Stimulated activated CD8-positive, alpha-beta memory T cell treated with anti-CD3 and anti-CD28 coated beads, Interleukin-7, amount 100 ng/mL, for 1 hour (primary cell): ENCODE measurements at places on chromosomes 2 and 18.

DNA sequence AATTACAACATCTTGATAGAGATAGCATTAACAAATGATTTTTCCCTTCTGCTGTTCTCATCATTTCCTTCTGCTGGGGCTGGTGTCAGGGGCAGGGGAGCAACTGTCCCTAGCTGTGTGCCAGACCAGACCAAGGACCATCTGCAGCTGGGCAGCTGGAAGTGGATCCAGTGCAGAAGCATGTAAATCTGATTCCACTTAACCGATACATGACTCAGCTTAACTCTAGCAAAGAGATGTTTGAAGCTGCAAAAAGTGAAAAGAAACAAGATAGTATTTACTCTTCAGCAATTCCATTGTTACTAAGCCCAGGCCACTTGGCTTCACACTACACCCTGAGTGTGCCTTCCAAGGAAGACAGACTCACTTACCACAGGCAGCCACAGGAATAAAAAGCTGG lies 151.1 kb downstream of the GALNT1 start:
- no peak for DNase-seq

- DNase-seq = no peak
These were observed 5.4 kb downstream of the ARHGAP28 start for GRCh38 chr18:6734726-6735430.

GRCh38 chr18:59029663-59030429 lies 109.8 kb upstream of the SEC11C start:
- no peak for DNase-seq

DNA sequence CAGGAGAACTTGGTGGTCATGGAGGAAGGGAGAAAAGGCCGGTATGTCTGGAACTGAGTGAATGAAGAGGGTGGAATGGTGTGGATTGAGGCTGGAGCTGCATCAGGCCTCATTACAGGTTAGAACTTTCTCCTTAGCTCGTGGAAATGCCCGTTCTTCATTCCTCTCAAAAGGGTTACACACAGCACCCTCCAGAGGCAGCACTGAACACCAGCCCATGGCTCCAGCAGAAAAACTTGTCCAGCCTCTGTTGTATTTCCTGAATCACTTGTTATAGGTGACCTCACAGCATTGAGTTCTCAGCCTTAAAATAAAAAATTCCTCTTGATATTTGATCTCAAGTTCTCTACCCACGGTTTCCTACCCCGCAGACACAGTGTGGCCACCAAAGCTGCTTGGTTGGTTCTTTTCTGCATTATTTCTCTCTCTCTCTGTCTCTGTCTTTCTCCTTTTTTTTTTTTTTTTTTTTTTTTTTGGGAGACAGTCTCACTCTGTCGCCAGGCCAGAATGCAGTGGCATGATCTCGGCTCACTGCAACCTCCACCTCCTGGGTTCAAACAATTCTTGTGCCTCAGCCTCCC lies 89.6 kb downstream of the ITGB1BP1 start:
- DNase-seq = no peak

DNA sequence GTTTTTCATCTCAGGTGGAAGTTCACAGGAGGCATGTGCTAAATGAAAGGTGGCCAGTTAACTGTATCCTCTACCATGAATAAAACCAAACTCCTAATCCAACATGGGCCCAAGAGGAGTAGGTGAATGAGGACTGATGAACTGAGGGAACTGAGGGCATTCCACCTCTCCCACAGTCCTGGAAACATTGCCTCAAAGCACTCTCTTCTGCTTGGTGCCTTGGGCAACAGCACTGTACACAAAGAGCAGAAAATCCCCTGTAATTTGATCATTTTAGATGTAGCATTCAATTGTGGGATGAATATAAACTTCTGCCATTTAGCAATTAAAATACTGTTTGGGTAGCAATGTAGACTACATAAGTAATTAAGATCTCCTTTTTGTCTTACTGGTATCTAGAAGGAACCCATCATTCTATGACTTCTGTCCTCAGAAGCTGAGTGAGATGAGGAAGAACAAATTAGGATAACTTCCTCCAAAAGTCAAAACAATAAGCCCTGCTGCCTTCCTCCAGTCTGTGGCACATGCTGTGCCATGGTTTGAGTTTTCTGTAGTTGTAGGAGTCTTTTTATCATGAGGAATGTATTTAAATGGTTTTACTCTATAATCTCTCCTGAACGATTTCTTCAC lies 86.7 kb upstream of the ZEB2 start:
- no peak for DNase-seq

GRCh38 chr18:49813069-49813318 lies 339 bp downstream of the ACAA2 start:
- no peak for DNase-seq

- no peak for DNase-seq
These were observed 101.1 kb upstream of the PID1 start for GRCh38 chr2:229372207-229372606.

DNA sequence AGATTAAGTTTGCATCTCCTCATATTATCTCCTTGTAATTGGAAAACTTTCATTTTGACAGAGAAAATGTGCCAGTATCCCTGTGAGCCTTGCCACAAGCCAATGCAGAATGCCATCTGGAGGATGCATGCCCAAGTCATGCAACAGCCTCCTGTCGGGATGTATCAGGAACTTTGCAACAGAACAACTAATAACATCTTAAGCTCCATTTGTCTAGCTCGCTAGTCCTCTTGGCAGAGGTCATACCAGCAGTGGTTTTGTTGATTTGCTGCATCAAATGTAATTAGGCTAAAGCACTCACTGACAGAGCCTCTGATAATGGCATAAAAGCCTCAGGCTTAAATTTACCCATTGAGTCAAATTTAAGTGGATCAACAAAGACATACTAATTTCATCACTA lies 125.8 kb downstream of the UBE2E3 start:
- no peak for DNase-seq

DNA sequence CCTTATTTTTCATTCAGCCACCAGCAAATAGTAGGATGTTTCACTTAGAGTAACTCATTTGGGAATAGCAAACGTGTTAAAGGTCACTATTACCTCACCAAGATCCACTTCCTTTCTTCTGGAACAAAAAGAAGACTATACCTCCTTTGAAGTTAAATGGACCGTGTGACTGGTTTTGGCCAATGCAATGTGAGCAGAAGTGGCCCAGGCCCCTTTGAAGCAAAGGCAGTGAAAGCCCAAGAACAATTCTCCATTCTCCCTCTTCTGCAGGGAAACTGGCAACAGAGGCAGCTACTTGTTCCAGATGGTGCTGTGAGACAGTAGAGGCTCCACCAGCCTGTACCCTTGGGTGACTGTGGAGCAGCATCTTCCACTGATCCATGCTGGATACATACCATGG lies 11.3 kb upstream of the MALL start:
- no peak for DNase-seq

DNA sequence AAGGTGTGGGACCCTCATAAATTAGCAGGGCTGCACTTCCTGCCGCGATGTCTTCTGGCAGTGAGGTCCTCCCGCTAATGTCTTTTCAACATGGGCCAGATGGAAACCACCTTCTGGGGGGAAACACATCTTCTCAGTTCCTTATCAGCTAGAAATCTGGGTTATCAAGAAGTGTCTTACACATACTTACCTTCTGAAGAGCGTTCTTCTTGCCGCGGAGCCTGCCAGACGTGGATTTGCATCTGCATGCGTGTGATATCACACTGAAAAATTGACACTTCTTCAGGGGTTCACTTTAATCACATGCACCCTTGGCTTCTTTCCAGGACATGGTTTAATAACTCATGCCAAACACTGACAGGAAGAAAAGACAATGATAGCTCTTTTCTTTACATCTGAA lies 163.5 kb upstream of the SOX11 start:
- no peak for DNase-seq

- no peak for DNase-seq
These were observed 502 bp downstream of the MERTK start for GRCh38 chr2:111898703-111899514.

DNA sequence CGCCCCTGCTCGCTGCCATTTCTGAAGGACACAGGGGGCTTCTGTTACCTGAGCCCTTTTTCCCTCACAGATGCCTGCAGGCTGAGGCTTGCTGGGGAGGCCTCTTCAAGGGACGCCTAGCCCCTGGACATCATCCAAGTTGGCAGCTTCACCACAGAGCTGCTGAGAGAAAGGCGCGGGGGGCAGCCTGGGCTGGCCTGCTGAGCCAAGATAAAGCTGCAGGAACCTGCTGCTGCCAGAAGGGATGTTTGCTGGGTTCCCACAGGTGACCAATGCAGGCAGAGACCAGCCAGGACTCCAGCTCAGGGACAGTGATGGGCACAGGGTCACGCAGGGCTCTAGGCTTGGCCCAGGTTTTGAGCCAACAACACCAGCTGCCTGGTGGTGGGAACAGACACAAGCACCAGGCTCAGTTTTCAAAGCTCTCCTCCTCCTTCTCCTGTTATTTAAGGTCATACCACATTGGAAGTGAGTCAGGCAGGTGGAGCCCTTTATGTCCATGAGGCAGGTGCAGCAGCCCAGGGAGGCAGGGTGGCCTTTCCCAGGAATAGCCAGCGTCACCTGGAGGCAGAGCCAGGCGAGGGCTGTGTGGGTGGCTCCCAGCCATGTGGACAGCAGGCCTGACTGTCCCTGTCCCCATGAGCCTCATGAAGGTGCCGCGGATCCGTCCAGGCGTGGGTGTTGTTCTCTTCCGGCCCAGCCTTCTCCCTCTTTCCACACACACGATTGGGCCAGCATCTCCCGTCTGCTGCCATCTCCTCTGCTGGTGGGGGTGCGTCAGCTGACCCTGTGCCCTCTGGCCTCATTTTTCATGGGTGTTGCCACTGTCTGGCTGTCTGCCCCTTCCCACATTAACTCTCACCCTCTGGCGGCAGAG lies 515.5 kb upstream of the MYT1L start:
- no peak for DNase-seq

DNA sequence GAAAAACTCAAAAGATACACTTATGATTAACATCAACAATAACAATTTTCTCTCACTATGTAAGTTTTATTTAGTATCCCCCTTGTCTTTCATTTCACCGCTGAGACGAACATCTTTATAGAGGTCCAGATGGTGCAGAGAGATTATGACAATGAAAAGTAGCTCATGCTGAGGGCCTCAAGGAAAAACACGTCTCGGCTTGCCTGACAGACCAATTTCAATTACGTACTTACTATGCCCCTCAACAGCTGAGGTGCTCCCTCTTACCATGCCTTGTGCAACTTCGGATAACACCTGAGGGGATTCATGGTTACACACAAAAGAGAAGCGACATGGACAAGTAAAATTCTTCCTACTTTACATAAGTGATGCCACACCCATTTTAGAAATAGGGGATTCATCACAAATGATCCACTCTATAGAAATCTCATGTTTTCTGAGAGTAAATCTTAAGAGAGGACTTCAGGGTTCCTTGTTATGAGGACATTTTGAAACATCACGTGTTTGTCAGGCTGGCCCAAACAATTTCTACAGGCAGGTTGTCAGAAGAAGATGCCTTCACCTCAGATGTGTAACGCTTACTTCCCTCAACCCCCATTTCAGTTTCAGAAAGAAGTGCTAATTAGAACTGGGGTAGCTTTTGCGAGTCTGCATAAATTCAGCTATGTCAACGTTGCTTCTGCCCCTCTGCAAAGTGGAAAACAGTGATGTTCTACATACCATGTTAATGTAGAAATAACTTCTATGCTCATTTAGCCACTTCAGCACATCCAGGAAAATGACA lies 191.4 kb downstream of the NRXN1 start:
- no peak for DNase-seq

DNA sequence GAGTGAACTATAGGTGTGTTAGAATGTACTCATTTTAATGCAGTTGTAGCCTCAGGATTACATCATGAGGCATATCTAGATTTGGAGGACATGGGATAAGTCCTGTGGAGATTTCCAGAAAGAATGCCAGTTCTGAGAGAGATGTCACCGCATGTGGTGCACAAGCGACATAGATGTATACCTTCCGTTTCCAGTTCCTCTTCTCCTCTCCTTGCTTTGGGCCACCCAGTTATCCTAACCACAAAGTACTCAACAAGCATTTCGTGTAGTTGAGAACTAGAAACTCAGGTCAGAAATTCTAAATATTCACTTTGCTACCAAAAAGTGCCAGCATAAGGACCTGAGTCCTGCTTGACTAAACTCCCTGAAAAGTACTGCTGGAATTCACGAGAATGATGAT lies 66.5 kb downstream of the KCTD18 start:
- DNase-seq = no peak

DNA sequence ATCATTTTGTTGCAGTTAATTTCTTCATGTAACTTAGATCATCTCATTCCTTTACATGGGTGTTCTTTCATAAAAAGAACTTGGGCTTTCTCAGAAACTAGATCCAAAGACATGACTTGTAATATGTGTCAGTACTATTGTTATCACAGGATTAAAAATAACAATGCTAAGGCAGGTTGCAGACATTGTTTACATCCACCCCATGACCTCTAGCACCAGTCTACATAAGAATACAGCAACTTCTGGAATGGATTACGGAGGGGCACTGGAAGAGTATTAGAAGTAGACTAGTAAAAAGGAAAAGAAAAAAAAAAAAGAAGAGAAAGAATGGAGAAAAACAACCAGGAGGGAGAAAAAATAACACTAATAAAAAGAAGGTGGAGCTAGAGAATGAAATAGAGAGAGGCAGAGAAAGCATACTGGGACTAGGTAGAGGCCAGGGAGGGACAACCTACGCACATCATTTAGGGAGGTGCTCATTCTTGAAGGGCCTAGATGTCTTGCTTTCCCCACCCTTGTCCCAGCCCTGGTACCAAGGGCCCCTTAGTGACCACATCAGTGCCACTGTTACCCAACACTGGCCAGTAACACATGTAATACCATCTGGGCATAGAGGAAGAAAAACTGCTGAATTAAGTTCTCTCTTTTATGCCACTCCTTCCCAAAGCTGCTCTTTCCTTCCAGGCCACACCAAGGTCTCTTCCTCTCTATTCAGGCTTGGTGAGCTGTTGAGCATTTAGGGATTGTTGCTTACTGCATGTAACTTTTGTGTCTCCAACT lies 70.6 kb upstream of the KLF7 start:
- no peak for DNase-seq

- no peak for DNase-seq
These were observed 8.0 kb upstream of the CYB5A start for GRCh38 chr18:74299746-74300145.

- DNase-seq = no peak
These were observed 136.9 kb upstream of the SIX3 start for GRCh38 chr2:44804406-44805265.

GRCh38 chr18:13576598-13576997 lies 149.8 kb downstream of the FAM210A start:
- DNase-seq = no peak

- no peak for DNase-seq
These were observed 9.6 kb upstream of the LRP1B start for GRCh38 chr2:142140434-142140845.

- no peak for DNase-seq
These were observed 104.9 kb upstream of the MGAT5 start for GRCh38 chr2:134148843-134149472.

GRCh38 chr2:42961385-42961811 lies 169.0 kb upstream of the HAAO start:
- DNase-seq = no peak

- no peak for DNase-seq
These were observed 790.1 kb upstream of the SLC8A1 start for GRCh38 chr2:41242001-41242331.

GRCh38 chr2:168758970-168759820 lies 43.2 kb upstream of the NOSTRIN start:
- DNase-seq = no peak
